ENCODE measurements at places on chromosomes 7 and 10.

DNA sequence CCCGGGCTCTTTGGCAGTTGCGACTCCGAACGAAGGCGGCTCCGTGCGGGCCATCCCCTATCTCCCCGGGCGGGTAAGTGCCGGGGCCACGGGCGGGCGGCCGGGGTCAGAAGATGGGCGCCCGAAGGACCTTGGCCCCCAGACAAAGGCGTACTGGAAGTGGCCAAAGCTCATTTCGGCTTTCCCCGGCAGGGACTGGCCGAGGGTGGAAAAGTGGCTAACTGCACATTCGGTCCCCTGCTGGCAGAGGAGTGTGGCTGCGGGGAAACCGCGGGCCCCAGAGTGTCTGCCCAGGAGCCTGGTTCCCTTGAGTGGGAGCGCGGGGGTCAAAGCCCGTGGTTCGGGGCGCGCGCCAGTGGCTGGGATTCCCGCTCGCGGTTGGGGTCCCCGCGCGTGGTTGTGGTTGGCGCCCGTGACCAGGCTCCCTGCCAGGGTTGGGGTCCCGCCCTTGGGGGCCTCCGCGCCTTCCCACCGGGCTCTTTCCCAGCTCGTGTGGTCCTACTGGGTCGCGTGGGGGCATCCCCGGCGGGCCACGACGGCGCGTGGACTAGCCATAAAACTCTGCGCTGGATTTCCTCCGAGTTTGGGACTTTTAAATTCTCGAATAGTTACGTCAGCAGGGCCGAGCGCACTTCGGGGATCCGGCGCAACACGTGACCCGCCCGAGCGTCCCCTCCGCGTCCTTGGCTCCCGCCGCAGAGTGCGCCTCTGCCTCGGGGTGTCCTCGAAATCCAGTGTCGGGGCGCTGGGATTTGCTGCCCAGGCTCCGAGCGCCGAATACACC, 124.4 kb downstream of the TACC2 start:
- no peak for DNase-seq

DNA sequence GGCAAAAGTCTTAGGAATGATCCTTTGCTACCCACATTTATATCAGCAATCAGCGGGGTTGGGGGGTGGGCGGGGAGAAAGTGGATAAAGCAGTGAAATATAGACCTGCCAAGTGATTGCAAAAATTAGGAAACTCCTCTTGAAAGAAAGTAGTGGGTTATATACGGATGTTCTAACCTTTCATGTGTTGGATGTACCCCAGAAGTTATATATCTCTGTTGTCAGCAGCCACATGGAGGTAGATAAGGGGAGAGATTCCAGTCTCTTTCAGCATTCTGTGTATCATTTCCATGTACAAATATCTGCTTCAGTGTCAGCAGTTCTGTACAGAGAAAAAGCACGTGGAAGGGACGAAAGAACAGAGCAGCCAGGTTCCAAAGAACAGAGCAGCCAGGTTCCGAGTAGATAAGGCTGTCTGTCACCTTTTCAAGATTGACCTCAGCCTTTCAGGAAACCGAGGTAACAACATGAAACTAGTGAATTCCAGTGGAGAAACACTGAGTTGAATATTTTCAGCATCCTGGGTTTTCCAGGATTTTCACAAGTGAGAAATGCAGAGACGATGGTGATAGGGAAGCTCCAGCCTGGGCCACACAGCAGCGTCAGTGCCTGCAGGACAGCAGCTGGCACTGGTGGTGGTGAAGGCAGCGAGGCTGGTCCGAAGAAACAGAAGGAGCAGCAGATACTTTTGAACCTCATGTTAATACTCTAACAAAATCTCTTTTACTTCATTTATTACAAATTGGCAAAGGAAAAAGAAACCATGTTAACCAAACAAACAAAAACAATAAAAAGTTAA, 212.3 kb downstream of the C7orf25 start:
- DNase-seq, result no peak

DNA sequence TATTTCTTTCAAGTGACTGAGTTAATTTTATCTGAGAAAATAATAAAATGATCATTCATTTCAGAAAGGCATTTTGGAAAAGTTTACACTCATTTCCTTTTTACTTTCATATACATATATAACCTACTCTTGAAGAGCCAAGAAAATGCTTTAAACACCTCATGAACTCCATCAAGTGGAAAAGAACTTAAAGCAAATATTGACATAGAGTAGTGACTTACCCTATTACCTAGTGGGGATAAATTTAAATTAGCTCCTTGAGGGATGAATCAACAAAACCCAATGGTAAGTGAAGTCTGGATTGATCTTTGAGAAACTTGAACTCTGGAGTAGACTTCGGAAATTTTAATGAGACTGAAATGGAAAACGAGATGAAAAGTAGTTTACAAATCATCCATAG, 88.6 kb downstream of the TMEM26 start:
- DNase-seq, result no peak

- no peak for DNase-seq
Observed at GRCh38 chr10:112991888-112992491, 41.9 kb downstream of the TCF7L2 start.

- DNase-seq, result no peak
Observed at GRCh38 chr7:125878235-125878956, 948.8 kb upstream of the POT1 start.

DNA sequence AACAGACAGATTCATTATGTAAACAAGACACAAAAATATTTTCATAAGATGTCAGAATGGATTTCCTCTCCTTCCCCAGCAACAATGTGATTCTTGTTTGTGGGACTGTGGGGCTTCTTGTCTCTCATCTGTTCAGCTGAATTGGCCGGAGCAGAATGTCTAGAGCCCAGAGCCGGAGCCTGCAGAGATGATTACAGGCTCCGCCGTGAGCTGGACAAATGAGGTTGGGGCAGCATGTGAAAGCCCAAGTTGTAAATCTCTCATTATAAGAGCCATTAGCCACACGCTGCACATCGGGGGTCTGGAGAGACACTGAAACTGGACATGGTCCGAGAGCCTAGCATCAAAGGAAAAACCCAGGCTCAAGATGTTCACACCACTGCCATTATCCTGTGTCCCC, 137.0 kb upstream of the ADAM12 start:
- DNase-seq, result no peak

DNA sequence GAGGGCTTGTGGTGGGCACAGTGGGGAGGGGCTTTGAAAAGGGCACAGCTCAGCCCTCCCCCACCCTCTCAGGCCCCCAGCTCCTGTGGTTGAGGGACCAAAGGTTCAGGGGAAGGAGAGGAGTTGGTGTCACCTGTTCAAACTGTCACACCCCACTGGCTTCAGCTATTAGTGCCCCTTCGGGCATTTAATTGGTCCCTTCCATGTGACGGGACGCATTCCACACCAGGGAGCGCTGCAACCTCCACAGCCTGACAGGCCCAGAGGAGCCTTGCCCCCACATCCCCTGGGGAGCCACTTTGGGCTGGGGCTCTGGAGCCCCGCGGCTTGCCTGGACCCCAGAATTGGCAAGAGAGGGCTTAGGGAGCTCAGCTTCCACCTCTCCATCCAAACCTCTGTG, 75.7 kb downstream of the C10orf105 start:
- no peak for DNase-seq

DNA sequence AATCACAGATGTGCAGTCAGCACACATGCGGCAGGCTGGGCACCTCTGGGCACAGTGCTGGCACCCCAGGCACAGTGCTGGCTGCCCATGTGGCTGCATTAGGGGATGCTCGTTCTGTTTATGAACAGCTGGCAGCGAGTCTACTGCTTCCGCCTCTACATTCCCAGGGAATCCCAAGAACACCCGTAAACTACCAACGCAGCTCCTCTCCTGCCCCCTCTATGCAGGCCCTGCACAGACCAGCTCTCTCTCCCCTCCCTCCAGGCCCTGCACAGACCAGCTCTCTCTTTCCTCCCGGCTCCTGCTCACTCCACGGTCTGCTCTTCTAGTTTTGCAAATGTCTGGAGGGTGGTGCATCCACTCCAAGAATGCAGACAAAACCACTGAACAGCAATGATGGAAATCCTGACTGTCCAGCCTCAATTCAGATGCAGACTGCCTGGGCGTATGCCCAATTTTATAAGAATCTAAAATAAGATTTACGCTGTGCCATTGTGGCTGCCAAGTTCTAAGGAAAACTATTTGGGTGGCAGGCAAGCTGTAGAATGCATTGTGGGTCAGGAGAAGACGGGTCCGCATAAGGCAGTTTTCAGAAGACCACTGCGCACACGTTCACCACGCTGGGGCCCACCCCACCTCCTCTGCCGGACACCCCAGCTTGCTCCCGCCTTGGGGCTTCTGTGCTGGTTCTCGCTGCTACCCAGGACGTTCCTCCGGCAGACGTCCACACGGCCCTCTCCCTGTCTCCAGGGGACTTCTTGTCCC, 234.6 kb downstream of the ZMYND11 start:
- DNase-seq, result no peak

DNA sequence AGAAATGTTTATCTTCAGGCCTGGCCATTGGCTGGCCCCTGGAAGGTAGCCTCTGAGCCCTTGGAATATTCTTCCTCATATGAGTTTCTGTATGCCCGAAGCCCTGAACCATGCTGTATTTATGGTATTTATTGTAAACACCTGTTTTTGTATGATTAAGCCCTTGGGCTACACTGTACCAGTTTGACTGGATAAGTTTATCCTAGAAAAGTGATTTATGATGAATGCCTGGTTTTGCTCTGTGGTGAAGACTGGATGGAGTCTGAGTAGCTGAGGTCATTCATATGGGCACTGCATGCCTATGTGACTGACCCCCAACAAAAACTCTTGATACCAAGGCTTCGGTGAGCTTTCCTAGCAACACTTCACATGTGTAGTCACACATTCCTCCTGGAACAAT, 66.7 kb downstream of the CASD1 start:
- DNase-seq, result no peak

DNA sequence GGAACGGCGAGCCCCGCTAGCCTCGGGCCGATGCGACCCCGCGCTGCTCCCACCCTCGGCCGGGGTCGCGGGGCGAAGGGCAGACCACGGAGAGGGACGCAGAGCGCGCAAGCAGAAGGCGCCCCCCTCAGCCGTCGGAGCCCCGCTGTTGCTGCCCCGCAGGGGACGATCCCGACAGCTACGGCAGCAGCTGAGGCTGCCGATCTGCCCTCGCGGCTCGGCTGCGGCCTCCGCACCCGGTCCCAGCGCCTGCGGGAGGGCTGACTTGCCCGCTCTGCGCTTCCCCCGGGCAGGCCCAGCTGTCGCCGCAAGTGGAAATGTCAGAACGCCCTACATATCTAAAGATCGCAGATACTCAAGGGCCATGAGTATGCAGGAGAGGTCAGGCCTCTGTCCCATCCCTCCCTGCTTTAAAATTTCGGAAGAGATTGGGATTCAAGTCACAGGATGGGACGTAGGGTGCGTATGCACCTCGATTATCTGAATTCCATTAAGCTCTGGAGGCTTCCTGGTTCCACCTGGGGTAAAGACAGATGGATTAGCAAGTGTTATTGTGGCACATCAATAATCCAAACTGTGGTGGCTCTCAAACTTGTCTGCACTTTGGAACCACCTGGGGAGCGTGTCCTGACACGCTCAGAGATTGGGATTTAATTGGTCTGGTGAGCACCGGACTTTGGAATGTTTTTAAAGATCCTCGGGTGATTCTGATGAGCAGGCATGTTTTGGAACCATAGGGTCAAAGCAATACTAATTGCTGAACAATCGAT, at the start of gene CRPPA:
TSS of gene CRPPA (minus strand) at position 206 of the 770 bp plus-strand sequence. CDS start 216 bp downstream, outside the sequence.
- DNase-seq, result peak; percentile 16

DNA sequence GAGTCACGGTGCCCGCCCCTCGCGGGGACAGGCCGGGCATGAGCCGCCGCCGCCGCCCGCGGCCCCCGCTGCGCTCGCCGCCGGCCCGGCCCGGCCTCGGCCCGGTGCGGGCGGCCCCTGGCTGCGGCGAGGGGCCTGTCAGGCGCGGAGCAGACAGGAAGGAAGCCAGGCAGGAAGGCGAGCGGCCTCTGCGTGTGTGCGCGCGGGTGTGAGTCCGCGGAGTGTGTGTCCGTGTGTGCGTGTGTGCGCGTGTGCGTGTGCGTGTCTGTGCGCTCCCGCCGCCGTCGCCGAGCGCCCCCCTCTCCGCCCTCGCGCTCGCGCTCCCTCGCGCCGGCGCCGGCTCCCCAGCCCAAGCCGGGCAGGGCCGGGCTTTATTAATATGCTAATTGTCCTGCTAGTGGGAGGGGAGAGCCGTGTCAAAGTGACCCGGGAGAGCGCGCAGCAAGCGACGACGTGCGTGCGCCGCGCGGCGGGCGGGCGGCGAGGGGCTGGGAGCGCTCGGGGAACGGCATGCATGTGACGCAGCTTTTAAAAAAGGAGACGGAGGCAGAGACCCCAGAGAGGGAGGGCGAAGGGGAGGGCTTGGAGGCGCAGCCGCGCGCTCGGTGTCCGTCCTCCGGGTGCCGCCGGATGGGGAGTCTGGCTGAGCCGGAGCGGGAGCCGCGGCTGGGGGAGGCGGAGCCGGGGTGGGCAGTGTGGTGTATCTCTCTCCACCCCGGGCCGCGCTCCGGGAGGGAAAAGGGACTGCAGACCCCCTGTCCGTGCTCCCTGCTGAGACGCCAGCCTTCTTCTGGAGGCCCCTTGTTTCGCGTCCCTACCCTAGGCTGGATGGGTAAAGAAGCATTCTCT, at the start of gene LDB1:
TSS of gene LDB1 (minus strand) at position 227 of the 849 bp plus-strand sequence. CDS start 258 bp downstream, outside the sequence.
- peak; percentile 41 for DNase-seq

Data from stimulated activated CD4-positive, alpha-beta T cell treated with anti-CD3 and anti-CD28 coated beads, Interleukin-15, amount 100 ng/mL, for 1 hour (primary cell).